ENCODE measurements at places on chromosomes 16 and 17.

DNA sequence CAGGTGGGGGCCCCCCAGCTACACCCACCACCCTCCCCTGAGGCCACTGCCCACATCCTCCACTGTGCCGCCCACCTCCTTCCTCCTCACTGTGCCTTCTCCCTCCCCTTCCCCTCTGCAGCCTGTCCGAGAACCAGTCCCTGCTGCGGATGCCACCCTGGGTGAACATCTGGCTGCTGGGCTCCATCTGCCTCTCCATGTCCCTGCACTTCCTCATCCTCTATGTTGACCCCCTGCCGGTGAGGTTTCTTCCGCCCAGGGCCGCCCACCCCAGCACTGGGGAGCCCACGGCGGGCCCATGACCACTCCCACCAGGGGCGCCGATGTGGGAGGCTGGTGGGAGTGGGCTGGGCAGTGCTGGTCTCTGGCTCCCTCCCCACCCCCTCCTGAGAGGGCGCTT is 22.1 kb downstream of the RABEP2 start:
- no peak for DNase-seq

DNA sequence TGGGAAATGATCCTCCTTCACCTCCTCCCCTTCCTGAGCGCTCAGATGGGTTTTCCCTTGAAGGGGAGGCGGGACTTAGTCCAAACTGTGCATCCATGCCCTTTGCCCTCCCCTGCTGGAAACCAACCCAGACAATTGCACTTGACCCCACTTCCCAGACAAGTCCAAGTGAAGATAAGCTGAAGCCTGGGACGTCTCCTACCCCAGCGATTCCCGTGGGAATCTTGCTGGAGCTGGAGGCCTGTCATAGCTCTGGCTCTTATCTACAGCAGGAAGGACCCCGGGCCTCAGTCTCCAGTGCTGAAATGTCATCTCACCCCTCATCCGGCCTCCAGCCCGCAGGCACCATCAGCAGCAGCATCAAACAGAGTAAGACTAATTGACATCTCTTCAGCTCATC is 6.5 kb upstream of the NGFR start:
- DNase-seq = no peak

DNA sequence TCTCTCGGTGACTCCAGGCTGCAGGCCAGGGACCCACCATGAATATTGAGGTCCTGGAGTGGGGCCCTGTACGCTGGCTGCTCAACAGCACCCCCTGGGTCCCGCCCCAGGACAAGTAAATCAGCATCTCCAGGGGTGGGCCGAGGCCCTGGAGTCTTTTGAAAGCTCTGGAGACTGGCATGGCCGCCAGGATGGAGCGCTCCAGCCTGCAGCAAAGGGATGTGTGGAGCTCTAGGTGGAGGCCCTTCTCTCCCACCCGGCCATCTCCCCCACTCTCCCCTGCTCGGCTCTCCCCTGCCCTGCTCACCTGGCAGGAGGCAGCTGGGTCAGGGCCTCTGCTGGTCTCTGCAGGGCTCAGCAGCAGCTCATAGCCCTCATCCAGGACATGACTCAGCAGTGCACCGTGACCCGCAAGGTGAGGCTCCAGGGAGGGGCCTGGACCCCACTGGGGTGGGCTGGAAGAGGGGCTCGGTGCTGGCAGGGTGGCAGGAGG is 16.6 kb downstream of the SGSH start:
- DNase-seq = no peak

DNA sequence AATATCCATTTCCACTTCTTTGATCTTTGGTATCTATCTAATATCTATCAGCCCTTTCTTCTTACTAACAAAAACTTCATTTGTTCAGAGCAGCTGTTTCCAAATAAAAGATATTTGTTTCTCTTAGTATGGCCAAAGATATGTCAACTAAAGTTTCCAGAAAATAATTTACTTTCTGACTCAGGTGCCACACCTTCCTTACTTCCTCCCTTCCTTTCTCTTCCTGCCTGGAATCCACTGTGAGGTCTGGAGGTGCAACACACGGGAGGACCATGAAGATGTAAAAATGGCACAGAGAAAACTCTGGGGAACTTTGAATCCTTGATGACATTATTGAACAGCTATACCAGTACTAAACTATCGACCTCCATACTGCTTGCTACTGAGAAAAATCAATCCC is 14.0 kb downstream of the MED13 start:
- DNase-seq = no peak

GRCh38 chr16:61887903-61888302 is 148.3 kb downstream of the CDH8 start:
- no peak for DNase-seq

- DNase-seq = no peak
These were observed 240.3 kb upstream of the DYNLRB2 start for GRCh38 chr16:80300456-80300855.
